Mammary epithelial cell (primary cell): ENCODE measurements at places on chromosomes 5 and 9. TPM values are rescaled to one million over a fixed set of nuclear protein-coding genes. Genes with fewer than 3 reads are reported as not detected.
A peak's percentile ranks its signal among the peaks of the same experiment; 100 is the strongest.

DNA sequence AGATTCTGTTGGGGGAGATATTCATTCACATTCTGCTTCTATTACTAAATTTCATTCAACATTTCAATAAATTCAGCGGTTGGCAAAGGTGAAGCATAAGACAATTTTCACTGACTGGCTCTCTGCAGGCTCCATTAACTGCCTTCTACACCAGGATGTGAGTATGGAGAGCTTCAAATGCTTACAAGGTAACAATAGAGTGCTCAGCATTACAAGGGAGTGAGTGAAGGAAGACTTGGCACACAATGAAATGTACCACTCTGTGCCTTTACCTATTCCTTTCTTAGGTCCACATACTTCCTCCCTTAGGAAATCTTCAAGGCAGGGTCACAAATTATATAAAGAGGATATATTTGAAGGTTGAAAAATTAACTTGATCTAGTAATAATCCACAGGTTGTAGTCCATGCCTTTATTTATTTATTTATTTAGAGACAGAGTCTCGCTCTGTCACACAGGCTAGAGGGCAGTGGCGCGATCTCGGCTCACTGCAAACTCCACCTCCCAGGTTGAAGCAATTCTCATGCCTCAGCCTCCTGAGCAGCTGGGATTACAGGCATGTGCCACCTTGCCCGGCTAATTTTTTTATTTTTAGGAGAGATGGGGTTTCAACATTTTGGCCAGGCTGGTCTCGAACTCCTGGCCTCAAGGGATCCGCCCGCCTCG, 76.6 kb upstream of the FAM169A start:
- DNase-seq = no peak

- DNase-seq = no peak
These were observed 216.3 kb downstream of the C9orf50 start for GRCh38 chr9:129404621-129405020.

- DNase-seq = no peak
These were observed 29.3 kb upstream of the ANKH start for GRCh38 chr5:14900693-14901461.

DNA sequence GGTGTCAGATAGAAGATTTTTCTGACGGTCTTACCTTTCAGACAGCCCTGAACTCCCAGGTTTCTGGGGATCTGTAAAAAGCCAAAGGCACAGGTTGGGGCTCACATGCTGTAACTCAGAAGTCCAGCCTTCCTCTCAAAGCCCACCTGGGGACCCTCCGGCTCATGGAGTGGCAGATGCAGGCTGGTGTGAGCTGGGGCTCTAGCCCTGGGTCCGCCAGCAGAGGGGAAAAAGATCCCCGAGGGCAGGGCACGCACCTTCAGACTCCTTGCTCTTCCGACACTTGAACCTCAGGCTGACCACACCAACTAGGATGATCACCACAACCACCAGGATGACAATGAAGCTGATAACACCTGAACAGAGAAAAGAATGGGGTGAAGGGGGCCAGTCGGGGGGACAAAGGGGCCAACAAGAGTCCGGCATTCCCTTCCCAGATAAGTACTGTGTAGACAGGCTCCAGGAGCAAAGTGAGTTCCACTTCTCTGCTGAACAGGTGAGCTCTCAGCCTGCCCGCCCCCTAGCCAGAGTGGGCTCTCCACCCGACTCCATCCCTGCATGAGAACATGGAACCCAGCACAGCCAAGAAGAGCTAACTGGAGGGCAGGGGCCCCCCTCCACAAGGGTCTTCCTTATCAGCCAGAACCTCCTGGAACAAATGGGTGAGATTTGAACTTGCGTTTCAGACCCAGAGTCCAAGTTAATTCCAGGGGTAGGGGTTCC, 7.8 kb downstream of the ECSCR start:
- DNase-seq = no peak

DNA sequence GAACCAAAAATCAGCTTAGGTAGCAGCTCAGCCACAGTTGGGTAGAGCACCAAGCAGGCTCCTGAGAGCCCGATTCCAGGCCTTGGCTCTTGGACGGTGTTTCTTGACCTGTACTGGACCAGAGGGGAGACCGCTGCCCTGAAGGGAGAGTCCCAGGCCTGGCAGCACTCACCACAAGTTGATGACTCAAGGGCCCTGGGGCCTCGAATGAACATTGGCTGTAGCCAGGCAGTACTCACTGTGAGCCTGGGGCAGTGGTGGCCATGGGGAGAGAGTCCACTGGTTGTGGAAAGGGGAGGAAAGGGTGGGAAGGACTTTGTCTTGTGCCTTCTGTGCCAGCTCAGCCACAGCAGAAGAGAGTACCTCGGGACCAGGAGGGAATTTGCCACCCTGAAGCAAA, 166.1 kb downstream of the EDIL3 start:
- peak; percentile 1 for DNase-seq

GRCh38 chr5:3778000-3778550, 182.4 kb downstream of the IRX1 start:
- DNase-seq = no peak

DNA sequence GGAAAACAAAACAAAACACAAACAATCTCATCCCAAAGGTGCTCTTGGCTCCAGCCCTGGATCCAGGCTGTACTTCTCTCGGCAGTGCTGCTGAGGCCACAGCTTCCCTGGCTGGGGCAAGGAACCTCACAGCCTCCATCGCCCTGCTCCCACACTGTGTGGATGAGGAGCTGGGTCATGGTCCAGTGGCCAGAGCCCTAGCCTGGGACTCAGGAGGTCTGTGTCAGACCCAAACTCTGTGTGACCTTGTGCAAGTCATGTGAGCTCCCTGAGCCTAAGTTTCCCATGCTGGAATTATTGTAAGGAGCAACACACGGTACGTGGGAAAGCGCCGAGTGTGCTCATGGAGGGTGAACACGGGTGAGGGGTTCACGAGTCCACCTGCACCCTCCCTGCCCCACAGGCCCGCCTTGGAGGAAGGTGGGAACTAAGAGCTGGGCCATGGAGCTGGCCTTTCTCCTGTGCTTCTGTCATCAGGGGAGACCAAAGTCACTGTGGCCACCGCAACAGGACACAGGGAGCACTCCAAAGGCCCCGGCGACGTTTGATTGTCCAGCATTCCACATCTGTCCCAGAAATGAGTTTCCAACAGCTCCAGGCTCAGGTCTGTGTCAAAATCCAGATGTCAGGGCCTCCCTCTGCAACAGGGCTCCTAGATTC, 26.2 kb upstream of the SMU1 start:
- DNase-seq = no peak

DNA sequence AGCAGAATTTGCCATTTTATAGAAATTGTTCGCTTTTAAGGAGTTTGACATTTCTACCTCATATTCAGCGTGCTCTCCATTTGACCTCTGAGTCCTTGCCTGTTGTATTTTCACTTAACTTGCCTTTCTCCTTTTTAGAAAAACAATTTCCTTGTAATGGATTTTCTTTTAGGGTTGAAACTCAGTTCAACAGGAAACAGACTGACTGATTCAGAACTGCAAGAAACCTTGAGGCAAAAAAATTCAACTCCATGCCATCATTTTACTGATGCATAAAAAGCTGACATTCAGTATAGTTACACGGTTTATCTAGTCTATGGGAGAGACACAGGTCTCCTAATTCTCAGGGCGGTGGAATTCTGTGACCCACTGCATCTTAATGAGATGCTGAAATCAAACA, 59.8 kb downstream of the MRPS30 start:
- no peak for DNase-seq

DNA sequence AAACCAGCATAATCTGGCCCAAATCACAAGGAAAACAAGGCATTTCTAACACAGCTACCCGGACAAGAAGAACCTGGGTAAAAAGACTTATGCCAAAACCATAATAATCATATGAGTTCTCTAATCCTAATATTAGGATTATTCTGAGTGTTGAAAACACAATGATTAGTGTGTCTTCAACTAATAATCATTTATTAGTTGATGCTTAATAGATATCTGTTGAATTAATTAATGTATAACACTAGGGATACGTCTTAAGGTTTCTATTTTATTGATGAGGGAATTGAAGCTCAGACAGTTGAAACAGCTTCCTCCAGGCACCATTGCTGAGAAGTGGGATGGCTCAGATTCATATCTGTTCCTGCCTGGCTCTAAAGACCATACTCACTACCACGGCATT, 112.2 kb downstream of the DOCK2 start:
- DNase-seq = no peak

GRCh38 chr9:98860871-98861293, 53.4 kb downstream of the GALNT12 start:
- DNase-seq = peak; percentile 25

DNA sequence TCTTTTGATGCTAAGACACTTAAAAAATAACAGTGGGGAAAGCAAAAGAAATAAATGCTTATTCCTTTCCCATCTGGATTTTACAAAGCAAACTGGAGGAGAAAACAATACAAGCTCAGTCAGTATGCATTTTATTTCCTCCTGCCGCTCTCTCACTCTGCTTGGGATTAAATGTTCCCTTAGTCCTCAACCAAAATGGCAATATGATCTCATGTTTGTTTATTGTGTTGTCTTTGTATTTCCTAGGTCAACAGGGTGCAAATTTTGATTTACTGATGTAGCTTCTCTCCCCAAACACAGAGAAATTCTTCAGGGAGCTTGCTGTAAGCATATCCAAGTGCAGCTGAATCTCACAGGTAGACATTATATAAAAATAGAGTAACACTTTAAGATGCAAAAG, 92.1 kb upstream of the ERBIN start:
- no peak for DNase-seq

DNA sequence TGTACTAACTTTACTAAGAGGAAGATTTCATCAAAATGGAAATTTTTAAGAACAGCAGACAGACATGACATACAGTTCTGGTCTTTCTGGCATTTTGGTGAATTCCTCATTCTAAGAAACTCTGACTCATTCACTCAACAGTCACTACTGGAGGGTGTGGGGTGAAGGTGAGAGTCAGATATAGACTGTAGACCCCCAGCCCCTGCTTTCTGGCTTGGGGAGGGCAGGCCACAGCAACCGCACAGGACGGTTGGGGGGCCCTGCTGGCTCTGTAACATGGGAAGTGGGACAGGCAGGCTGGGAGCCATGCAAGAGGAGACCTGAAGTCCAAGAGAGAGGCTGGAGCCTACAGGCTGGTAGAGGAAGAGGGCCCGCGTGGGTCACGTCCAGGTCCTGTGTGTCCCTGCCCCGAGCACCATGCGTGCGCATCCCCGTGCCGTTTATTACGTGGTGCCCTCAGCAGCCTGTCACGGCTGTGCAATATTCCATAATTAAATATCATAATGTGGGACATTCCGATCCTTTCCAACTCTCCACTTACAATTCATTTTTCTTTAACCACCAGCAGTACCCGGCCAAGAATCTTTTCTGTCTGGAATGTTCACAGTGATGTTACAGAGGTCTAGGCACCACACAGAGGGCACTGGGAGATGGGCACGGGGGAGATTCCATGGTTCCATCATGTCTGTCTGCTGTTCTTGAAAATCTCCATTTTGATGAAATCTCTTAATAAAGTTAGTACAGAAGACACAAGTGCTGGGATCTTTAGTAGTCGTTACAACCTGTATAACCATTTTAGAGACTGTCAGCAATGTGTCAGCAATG, 75.5 kb downstream of the SEMA4D start:
- peak; percentile 49 for DNase-seq

GRCh38 chr9:75979362-75979761, 88.9 kb downstream of the PCSK5 start:
- DNase-seq = no peak

- no peak for DNase-seq
These were observed 117.9 kb downstream of the SGCD start for GRCh38 chr5:156444753-156445291.

DNA sequence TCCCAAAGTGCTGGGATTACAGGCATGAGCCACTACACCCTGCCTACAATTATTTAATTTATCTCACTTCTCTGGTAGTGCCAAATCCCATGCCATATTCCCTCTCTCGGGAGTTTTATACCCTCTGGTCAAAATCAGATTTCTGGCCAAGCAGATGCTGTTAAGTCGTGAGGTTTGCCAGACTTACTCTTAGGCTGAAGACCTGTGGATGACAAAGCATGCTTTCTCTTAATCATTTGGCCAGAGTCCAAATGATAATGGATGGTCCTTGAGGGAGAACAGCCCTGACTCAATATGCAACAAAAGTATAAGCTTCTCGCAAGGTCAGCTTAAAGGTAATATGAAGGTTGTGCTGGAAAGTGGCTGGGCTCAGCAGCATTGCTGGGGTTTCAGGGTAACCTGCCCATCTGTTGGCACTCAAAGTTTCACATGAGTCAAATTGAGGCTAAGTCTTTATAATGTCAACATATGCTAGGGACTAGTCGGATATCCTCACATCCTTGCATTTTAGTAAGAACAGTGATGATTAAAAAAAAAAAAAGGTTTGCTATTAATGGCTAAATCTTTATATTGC, 280.1 kb downstream of the KIF4B start:
- DNase-seq = no peak

- no peak for DNase-seq
These were observed 791 bp upstream of the STARD4 start for GRCh38 chr5:111513131-111513520.

DNA sequence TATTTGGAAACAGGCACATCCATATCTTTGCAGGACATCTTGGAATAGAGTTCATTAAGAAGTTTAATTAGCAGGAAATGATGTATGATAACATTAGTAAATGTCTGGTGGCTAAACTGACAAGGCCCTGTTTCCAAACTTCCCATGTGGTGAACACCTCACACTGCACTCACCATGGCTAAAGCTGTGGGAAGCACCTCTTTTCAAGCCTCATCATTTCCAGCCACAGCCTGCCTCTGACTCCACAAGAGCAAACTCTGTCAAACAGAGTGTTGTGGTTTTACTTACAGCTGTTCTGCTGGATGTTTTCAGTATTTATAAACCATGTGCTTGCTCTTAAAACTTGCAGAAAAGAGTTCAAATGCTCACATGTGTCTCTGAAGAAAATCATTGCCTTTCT, 14.9 kb upstream of the NDUFB6 start:
- DNase-seq = peak; percentile 75

DNA sequence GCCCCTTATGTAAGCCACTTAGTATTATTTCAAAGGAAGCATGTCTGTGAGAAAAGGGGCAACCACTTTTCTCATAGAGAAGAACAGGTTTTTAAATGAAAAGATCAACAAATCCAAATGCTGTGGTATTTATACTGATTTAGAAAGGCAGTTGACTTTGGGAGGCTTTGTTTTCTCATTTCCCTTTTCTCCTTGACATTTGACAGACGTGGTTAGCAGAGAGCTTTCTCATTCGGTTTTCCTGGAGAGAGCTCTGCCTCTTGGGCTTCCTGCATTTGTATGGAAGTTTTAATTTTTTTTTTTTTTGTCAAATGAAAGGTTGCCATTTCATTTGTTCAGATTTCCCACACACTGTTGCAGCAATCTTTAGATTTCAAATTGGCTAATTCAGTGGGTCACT, 62.5 kb downstream of the EXOSC2 start:
- DNase-seq = no peak

GRCh38 chr5:38670878-38671277, 114.4 kb upstream of the LIFR start:
- DNase-seq = peak; percentile 22

Gene CDKN2AIPNL
- total RNA-seq = 28.7 TPM

Gene ACOT12
- not detected in 2 replicates for total RNA-seq

Gene ANKRD34B
- not detected in 2 replicates for total RNA-seq

Gene ISOC1
- total RNA-seq = 19.7 TPM

Gene ALDH1A1
- 0.33 TPM for total RNA-seq
